Skeletal muscle cell (primary cell): ENCODE measurements at places on chromosomes 16 and 17.

DNA sequence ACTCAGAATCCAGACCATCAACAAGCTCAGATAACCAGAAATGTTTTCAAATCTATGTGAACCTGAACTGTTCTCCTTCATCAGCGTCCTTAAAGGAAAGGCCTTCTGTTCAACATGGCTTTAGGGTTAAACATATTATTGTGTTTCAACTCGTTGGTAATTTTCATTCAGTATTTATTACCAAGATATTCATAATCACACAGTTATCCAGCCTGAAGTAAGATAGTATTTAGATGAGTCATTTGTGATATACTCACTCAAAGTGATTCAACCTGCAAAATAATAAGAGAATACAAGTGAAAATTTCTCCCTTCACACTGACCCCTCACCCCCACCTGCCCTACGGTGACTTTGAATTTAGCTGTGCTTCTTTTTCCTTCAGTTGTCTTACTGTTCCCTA lies 3.0 kb downstream of the CYLD start:
- DNase-seq = no peak

- no peak for DNase-seq
These were observed 9.2 kb downstream of the PRPSAP2 start for GRCh38 chr17:18866866-18867813.

- no peak for DNase-seq
These were observed 15.0 kb downstream of the GNA13 start for GRCh38 chr17:65041518-65041917.

DNA sequence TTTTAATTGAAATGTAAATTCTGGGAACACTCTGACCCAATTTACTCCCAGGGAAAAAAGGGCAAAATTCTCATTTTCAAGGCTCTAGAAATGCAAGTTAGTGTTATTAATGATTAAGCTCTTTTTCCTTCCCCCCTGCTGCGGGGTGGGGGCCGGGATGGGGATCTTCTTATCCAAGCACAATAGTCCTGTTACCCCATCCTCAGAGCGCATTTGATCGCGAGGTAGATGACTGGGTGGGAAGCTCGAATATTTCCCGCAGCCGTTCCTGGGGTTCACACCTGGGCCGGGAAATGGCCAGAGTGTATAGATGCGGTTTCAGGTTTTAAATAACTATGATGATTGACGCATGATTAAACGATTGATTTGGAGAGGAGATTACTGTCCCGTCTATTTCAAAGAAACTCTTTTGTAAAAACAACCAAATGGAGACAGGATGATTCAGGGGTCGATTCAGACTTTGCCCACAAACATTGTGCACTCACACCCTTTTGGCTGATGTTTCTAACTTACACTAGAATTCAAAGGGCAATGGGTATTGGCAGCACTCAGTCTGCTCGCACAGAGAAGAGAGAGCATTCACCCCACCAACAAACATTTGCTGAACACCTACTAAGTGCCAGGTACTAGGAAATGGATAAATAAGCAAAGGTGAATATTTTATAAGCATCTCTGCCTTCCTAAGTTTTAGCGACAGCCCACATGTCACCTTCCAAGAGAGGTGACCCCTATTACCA lies 55.0 kb downstream of the SALL1 start:
- DNase-seq = no peak

- DNase-seq = no peak
These were observed 83.5 kb downstream of the AMFR start for GRCh38 chr16:56341656-56342399.

DNA sequence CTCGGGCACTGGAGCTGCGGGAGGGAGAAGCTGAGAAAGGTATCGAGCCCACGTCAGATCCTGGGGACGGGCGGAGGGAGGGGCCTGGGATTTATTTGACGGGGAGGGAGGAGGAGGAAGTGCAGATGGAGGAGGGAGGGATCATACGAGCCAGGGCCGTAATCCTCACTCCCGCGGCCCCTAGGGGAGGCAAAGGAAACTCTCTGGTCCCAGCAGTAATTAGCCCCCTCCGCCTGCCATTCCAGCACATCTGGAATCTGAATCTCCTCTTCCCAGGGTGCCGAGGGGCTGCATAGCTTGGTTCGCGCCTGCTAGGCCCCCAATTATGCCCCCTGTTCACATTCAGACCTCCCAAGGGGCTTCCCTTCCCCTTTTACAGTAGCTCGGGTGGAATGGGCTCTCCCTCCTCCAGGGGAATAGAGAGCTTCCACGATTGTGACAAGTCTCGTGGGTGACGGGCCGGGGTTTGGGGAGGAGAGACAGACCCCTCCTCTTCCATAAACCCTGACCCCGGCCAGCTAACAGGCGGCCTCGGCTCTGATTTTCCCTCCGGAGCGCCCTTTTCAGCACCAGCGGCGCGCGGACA lies at the start of gene SEZ6L2:
SEZ6L2 (minus strand) TSS at position 35 of the 586 bp plus-strand sequence. CDS start 531 bp downstream, outside the sequence.
- DNase-seq = peak; percentile 75

GRCh38 chr17:574061-574460 lies 140.6 kb downstream of the VPS53 start:
- DNase-seq = peak; percentile 60

- DNase-seq = no peak
These were observed 5.9 kb downstream of the ALYREF start for GRCh38 chr17:81885454-81885853.

DNA sequence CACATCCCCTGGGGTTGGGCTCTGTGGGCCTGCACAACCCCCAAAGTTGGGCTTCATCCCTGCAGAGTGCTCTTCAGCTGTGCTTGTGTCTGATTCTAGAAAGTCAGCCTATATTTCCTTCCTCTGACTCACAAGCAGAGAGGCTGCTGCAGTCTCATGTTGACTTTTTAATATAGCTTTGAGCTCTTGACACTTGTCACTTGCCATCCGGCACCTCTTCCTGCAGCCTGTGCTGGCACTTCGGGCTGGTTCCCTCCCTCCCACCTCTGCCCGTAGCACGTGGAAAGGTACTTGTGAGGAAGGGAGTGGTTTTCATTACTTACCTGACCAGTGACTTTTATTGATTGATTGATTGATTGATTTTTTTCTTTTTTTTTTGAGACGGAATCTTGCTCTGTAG lies 19.0 kb upstream of the JPT2 start:
- DNase-seq = no peak

GRCh38 chr17:73291260-73291801 lies 20.5 kb downstream of the CDC42EP4 start:
- DNase-seq = peak; percentile 70

- peak; percentile 15 for DNase-seq
These were observed 16.0 kb upstream of the LHX1 start for GRCh38 chr17:36921095-36921851.

GRCh38 chr17:71180801-71181385 lies 939.9 kb upstream of the SOX9 start:
- DNase-seq = peak; percentile 80

- DNase-seq = no peak
These were observed 134.6 kb downstream of the GAS7 start for GRCh38 chr17:10063730-10064241.

GRCh38 chr16:86876499-86876898 lies 298.1 kb downstream of the FOXL1 start:
- no peak for DNase-seq

- DNase-seq = no peak
These were observed 439.0 kb upstream of the ASIC2 start for GRCh38 chr17:33732116-33732515.

DNA sequence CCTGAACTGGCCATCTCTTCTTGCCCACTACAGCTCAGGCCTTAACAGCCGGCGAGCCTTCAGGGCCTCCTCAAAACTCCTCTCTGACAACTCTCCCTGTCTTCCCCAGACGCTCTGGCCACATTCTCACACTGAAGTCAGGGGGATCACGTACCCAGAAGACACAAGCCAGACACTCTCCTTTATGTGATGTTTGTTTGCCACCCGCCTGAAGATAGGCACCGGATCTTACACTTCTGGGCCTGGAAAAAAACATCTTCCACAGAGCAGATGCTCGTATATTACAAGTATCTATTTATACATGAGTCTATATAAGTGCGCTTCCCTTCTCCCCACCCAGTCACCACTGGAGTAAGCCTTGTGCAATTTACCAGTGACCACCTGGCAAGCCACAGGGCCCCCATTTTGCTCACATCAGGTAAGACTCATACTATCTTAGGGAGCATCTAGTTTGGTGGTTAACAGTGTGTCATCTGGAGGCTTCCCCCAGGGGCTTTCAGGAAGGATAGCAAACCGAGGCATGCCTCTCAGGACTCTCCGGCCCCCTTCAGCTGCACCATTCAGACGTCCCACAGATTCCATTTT lies 349.4 kb downstream of the SOX9 start:
- DNase-seq = no peak

GRCh38 chr16:57361404-57361803 lies 2.8 kb downstream of the CCL22 start:
- no peak for DNase-seq

DNA sequence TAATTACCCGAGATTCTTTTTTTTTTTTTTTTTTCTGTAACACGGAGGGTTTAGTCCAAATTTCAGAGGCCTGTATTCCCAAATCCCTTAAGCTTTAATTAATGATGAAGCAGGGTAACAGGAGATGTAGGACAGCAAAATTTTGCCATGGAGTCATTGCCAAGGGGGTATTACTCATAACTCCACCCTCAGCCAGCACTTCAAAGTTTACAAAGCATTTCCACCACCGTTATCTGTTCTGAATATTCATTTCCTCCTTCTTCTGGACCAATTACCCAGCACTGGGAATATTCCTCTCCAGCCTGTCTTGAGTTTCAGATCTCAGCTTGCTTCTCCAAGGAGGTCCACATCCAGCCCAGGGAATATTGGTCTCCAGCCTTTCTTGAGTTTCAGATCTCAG lies 747.5 kb upstream of the EEF2KMT start:
- no peak for DNase-seq

DNA sequence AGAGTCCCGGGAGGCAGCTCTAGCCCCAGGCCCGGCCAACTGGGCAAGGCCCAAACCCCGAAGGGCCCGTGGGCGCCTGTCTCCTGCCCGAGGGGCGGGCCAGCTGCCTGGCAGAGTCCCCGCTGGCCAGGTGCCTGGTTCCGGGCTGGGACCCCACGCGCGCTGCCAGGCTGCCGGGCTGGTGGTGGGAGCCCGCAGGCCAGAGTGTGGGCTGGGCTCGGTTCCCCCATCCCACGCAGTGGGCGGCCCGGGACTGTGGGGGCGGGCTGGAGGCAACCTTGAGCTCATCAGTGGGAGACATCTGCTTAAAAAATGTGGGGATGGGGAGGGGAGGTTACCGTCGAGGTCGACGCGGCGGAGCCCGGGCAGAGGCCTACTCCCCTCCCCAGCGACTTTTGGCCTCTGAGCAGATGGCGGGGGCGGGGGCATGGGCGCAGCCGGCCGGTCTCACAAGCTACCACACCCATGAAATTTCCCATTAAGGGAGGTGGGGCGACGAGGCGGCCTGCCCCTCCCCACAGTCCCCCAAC lies 176.4 kb upstream of the GSE1 start:
- no peak for DNase-seq

DNA sequence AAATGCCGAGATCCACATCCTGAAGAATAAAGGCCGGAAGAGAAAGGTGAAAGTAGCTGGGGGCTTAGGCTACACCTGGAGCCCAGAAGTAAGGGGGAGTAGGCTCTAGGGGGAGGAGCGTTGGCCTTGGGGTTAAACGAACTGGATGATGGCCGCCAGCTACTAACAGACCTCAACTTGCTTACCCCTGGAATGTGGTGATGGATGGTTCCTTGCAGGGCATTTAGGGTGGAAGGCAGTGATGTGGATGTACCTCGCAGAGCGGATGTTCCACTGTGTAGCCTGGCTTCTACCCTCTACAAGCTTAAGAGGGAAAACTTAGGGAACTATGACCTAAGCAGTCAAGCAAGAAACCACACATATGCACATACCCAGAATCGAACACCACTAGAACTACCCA lies 2.3 kb upstream of the MAZ start:
- no peak for DNase-seq
